Adrenal gland (tissue), 19 donors: ENCODE measurements at places on chromosomes 6 and 20. TPM values are rescaled to one million over a fixed set of nuclear protein-coding genes. Genes with fewer than 3 reads are reported as not detected.

GRCh38 chr6:17240803-17241500 lies 40.2 kb upstream of the RBM24 start:
- peaks cover 5% of the 10 kb centered on the region for H3K27me3 ChIP-seq
- no peaks in the 10 kb centered on the region for H3K36me3 ChIP-seq
- H3K27ac ChIP-seq: no peak overlapping the region
- H3K4me3 ChIP-seq: no peak overlapping the region
- no peak for DNase-seq

DNA sequence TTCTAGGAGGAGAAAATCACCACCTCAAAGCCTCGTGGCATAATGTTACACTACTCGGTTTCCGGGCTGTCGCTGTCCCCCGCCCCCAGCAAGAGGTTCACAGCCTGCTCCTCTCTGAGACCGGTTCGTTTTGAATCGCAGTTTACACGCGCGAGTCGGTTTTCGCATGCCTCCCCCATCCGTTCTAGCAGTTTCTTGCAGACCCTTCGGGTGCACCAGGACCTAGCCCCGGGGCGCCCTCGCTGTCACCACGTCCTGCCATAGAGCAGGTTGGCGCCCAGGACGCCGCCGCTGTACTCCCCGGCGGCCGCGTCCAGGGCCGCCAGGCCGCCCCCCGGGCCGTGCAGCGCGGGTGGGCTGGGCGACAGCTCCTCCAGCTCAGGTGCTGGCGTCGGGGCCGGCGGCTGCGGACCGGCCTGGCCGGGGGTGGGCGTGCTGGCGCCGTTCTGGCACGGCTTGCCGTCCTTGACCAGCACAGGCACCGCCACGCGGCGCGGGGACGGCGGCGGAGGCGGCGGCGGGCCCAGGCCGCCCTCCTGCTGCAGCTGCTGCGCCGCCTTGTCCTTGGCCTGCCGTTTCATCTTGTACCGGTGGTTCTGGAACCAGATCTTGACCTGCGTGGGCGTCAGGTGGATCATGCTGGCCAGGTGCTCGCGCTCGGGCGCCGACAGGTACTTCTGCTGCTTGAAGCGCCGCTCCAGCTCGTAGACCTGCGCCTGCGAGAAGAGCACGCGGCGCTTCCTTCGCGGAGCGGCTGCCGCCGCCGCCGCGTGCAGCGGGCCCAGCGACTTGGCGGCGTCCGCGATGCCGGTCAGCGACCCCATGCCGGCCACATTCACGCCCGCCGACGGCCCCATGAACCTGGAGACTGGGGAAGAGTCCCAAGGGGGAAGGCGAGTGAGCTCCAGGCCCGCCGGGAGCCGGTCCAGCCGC lies 1.4 kb downstream of the NKX2-4 start:
- peaks cover 90% of the 10 kb centered on the region for H3K27me3 ChIP-seq
- no peaks in the 10 kb centered on the region for H3K36me3 ChIP-seq
- H3K27ac ChIP-seq: no peak overlapping the region
- peaks cover 10% of the 10 kb centered on the region for H3K4me1 ChIP-seq
- H3K4me3 ChIP-seq: no peak overlapping the region

GRCh38 chr20:18638768-18639167 lies 50.9 kb downstream of the DTD1 start:
- no peaks in the 10 kb centered on the region for H3K4me1 ChIP-seq
- DNase-seq: peak; percentile 18
- no peaks in the 10 kb centered on the region for H3K36me3 ChIP-seq
- H3K4me3 ChIP-seq: no peak overlapping the region

KHDC1L gene
- not detected for polyA plus RNA-seq

SMLR1 gene
- not detected for polyA plus RNA-seq

FAM83B gene
- polyA plus RNA-seq: not detected

GINS1 gene
- 1.6 TPM for polyA plus RNA-seq

SASH1 gene
- 5.8 TPM for polyA plus RNA-seq

NFATC2 gene
- polyA plus RNA-seq: 2.1 TPM

GRCh38 chr6:26563488-26563887 lies 25.3 kb downstream of the HMGN4 start:
- H3K27me3 ChIP-seq: no peaks in the 10 kb centered on the region
- H3K4me1 ChIP-seq: no peaks in the 10 kb centered on the region
- no peak overlapping the region for H3K4me3 ChIP-seq
- DNase-seq: no peak

GRCh38 chr20:35472209-35472608 lies 16.8 kb downstream of the CEP250 start:
- DNase-seq: no peak
- H3K4me3 ChIP-seq: no peak overlapping the region
- no peak overlapping the region for H3K27ac ChIP-seq
- H3K36me3 ChIP-seq: peaks cover 65% of the 10 kb centered on the region

GRCh38 chr6:24357336-24358218 lies at the start of gene DCDC2:
TSS of gene DCDC2 (minus strand) at chr6:24358059. CDS start at chr6:24357750, 309 bp downstream.
- DNase-seq: peak; percentile 32
- H3K27ac ChIP-seq: no peak within 1 kb of the TSS
- H3K36me3 ChIP-seq: no peaks in the 10 kb centered on the region

DNA sequence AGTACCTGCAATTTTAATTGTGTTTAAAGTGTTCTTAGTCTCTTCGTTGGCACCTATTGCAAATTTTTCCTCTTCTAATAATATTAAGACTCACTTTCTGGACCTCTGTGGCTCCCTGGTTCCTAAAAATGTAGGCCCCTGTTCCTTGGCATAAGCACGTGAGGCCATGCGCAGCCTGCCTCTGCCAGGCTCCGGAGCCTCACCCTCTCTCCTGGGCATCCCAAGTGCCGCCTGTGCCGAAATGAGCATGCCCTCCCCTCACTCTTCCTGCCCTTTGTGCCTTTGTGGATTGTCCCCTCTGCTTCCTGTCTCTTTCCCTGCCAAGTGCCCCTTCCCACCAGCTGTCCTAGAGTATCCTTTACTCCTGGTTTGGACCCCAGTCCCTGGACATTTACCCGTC lies 246.1 kb downstream of the TMEM242 start:
- H3K36me3 ChIP-seq: no peaks in the 10 kb centered on the region
- H3K27ac ChIP-seq: no peak overlapping the region
- no peaks in the 10 kb centered on the region for H3K27me3 ChIP-seq
- peaks cover 20% of the 10 kb centered on the region for H3K4me1 ChIP-seq
- H3K4me3 ChIP-seq: no peak overlapping the region

DNA sequence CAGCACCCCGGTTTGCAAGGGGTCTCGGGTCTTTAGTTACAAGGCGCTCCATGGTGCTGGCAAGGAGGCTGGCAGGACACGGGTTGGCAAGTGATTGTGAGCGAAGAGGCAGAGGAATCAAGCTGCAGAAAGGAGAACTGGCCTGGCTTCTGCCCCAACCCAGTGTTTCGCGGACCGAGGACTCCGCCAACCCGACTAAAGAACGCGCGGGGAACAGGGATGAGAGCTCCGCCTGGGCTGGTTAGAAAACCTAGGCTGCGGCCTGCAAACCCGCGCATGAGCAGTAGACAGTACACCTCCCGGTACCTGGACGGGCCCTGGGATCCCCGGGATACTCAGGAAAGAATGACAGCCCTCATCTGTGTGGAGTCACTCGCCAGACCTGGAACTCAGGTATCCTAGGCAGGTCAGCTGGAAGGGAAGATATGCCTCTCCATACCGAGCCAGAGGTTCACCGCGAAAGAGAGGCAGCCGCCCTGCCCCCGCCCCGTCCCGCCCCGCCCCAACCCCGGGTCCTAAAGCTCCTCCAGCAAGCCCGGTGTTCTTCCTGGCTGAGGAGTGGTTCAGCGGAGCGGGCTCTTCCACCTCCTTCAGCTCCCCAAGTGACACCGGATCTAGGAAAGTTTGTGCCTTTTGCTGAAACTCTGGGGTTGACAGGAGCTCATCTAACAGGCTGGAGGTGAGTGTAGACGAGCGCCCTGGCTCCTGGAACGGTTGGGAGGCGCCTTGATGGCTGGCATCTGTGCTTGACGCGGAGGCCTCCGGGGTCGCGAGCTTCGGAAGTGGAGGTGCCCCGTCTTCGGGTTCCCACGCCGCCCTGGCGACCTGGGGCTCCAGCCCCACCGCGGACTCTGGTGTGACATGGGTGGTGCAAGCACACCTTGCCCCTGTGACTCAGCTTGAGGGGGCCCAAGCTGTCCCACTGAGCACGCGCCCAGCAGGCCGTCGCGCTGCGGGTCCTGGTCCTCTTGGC lies 1847.3 kb upstream of the DEFB115 start:
- H3K27ac ChIP-seq: no peak overlapping the region
- H3K27me3 ChIP-seq: no peaks in the 10 kb centered on the region
- no peaks in the 10 kb centered on the region for H3K36me3 ChIP-seq
- no peak overlapping the region for H3K4me3 ChIP-seq
- DNase-seq: no peak
- no peaks in the 10 kb centered on the region for H3K4me1 ChIP-seq

DNA sequence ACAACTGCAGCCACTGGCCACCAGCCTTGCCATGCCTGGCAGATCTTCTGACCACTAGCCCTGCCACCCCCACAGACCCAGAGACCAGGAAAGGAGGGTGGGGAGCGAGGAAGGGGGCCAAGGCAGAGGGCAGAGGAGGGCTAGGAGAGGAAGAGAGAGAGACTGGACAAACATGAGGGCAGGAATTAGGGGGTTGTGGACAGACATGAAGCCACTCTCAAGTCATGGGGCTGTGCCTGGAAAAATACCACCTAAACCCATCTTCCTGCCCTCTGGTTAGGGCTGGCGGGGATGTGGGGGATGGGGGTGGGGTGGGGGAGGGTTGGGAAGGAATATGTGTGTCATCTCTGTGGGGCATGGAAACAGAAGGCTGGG lies 1.4 kb upstream of the SLC29A1 start:
- H3K4me3 ChIP-seq: no peak overlapping the region
- H3K36me3 ChIP-seq: no peaks in the 10 kb centered on the region
- no peaks in the 10 kb centered on the region for H3K27me3 ChIP-seq
- no peak for DNase-seq

DNA sequence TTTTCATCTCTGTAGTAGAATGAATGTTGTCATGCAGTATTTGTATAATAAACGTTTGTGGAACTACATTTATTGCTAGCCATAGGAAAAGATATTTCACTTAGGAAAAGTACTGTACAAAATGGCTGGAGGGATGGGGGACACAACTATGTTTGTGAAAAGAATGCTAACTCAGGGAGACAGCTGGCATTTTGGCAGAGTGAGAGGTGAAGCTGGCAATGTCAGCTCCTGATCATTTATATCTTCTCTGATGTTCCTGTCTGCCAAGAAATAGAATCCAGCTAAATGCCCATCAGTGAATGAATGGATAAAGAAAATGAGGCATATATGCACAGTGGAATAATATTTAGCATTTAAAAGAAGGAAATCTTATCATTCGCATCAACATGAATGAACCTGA lies 313.0 kb upstream of the IRAK1BP1 start:
- DNase-seq: no peak
- no peaks in the 10 kb centered on the region for H3K4me1 ChIP-seq
- H3K27me3 ChIP-seq: no peaks in the 10 kb centered on the region
- H3K36me3 ChIP-seq: no peaks in the 10 kb centered on the region

MMS22L gene
- polyA plus RNA-seq: 2.9 TPM

DNA sequence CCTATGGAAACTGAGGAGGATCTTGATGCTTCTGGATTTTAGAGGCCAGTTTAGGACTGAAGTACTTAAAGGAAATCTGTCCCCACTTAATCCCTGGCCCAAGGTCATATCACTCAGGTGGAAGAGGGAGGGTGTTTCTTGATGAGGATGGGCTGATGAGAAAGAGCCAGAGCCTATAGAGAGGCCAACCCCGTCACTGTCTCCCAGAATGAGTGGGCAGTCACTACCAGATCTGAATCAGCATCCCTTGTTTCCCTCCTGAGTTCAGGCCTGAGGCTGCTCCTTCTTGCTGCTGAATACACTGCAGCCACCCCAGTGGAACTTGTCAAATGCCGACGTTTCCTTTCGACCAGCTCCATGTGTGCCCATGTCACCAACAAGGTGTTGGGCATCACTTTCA lies 14.8 kb downstream of the ARMC12 start:
- no peak overlapping the region for H3K27ac ChIP-seq
- no peak for DNase-seq
- H3K4me3 ChIP-seq: no peak overlapping the region
- no peaks in the 10 kb centered on the region for H3K27me3 ChIP-seq

DNA sequence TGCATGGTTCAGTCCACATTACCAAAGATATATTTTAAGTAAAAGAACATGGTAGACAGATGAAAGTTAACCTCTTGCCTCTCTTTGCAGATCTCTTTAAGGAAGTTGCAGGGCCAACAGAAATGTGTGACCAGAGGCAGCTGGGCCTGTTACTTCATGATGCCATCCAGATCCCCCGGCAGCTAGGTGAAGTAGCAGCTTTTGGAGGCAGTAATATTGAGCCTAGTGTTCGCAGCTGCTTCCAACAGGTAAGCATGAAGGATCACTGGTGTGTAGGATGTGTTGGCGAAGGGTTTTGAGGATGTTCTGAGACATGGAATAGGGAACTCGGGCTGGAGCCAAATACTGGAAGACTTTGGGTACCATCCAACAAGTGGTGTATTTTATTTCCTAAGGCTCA lies 508.6 kb downstream of the UTRN start:
- H3K4me3 ChIP-seq: no peak overlapping the region
- H3K27me3 ChIP-seq: no peaks in the 10 kb centered on the region
- H3K4me1 ChIP-seq: no peaks in the 10 kb centered on the region
- H3K36me3 ChIP-seq: peaks cover 3% of the 10 kb centered on the region

GRCh38 chr20:63653974-63654668 lies 897 bp upstream of the STMN3 start:
- H3K27ac ChIP-seq: peak overlapping the region; percentile 84
- no peak overlapping the region for H3K4me3 ChIP-seq
- no peak for DNase-seq

DNA sequence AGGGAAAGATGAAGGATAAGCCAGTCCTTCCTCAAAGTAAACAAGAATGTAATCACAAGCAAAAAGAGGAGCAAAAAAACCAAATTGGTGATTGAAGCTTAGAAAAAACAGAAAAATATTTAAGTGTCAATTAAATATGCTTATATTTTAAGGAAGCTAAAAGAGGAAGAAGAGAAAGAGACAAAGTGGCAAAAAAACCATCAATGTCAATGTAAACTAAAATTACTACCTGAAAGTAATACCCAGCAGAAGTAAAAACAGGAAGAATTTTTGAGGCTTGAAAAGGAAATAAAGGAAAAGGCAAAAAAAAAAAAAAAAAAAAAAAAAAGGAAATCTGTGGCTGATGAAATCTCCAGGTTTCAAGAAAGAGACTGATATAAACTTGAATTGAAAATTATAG lies 36.2 kb upstream of the OGFRL1 start:
- no peak overlapping the region for H3K27ac ChIP-seq
- DNase-seq: no peak
- H3K4me3 ChIP-seq: no peak overlapping the region
- no peaks in the 10 kb centered on the region for H3K4me1 ChIP-seq

- H3K27me3 ChIP-seq: no peaks in the 10 kb centered on the region
- DNase-seq: peak; percentile 88
- peaks cover 10% of the 10 kb centered on the region for H3K4me1 ChIP-seq
- no peak overlapping the region for H3K4me3 ChIP-seq
Measured at GRCh38 chr20:48657426-48658197, 170.2 kb downstream of the PREX1 start.

RAET1E gene
- 2.8 TPM for polyA plus RNA-seq

- no peak overlapping the region for H3K4me3 ChIP-seq
- no peaks in the 10 kb centered on the region for H3K27me3 ChIP-seq
- no peak for DNase-seq
- H3K27ac ChIP-seq: no peak overlapping the region
- no peaks in the 10 kb centered on the region for H3K4me1 ChIP-seq
- no peaks in the 10 kb centered on the region for H3K36me3 ChIP-seq
Measured at GRCh38 chr20:12581644-12582289, 427.0 kb upstream of the SPTLC3 start.

ME1 gene
- polyA plus RNA-seq: 145 TPM
